Stimulated activated CD4-positive, alpha-beta T cell treated with anti-CD3 and anti-CD28 coated beads, Interleukin-15, amount 100 ng/mL, for 24 hours (primary cell): ENCODE measurements at places on chromosomes 7 and 10.

- no peak for DNase-seq
Observed at GRCh38 chr10:129288999-129289584, 177.9 kb upstream of the MGMT start.

GRCh38 chr7:148037044-148037443 lies 553.5 kb upstream of the C7orf33 start:
- DNase-seq = no peak

DNA sequence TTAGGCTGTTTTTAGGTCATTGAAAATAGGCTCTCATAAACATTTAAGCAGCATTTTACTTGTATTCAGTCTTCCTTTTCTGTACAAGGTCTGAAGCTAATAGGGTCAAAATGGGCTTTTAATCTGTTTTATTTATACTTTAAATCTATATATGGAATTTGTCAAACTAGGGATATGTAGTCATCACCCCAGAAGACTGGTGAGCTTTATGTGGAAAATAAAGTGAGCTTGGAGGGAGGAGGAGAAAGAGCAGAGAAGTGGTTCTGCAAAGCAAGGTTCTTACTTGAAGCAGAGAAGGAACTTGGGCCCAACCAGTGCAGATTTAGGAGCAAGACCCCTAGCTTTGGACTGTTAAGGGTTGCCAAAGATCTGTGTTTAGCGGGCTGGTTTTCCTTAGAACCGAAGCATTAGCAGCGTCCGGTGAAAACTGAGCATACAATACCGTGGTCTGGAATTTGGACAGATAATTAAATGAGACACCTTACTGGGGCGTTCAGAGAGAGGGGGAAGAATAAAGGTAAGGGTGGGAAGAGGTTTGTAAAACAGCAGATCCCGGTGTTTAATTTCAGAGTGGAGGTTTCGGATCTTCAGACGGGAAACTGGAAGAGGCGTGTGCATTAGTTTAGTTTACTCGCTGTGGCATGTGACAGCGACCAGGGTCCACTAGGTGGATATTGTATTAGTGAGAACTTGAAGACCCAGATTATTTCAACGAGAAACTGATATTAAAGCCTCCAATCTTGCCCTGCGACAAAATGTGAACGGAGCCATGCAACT lies 2.4 kb downstream of the BAMBI start:
- DNase-seq = peak; percentile 16

- no peak for DNase-seq
Observed at GRCh38 chr10:32577448-32577847, 131.5 kb downstream of the CCDC7 start.
